AG08395 (cell line): ENCODE measurements at places on chromosomes 4 and X.

DNA sequence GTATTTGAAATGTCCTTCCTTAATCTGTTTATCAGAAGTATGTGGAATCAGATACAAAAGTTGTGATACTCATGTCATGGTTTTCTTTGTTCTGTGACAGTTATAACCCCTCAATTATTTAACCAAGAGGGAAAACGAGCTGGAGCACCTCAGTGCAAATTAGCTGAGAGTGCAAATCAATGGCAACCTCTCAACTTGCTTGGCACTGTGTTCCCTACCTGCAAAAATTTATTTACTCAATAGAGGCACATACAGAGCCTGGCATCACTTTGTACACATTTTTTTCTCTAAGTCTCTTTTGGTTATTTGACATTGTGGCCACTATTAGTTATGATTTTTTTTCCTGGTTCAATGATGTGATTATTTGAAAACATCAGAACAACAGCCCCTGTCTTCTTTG lies 186.2 kb downstream of the STIM2 start:
- no peak for DNase-seq

DNA sequence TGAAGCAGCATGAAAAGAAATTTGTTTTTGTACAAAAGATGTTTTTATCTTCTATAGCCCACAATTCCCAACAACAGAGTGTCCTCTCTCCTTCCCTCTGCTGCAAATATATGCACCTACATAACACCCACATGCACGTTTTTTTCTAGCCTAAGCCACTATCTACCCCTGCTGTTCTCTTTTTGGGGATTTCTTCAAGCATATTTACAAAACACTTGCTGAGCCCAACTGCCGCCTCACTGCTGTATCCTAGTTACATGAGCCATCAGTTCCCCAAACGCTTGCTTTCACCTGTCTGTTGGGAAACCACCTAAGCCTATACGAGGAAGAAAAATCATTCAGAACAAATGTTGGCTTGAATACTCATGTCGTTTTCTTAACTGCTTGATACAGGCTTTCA lies 127.2 kb downstream of the CHRNA9 start:
- no peak for DNase-seq

GRCh38 chr4:62717154-62717553 lies 1517.0 kb downstream of the ADGRL3 start:
- no peak for DNase-seq

- DNase-seq, result no peak
Measured at GRCh38 chrX:3476973-3477372, 130.5 kb upstream of the MXRA5 start.

DNA sequence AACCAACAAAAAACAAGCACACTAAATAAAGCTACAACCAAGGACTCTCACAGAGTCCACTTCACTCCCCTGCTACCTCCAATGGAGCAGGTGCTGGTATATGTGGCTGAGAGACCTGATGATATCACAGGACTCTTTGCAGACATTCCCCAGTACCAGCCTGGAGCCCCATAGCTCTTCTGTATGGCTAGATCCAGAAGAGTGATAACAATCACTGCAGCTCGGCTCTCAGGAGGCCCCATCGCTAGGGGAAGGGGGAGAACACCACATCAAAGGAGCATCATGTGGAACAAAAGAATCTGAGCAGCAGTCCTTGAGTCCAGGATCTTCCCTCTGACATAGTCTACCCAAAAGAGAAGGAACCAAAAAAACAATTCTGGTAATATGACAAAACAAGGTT lies 237.1 kb upstream of the TLL1 start:
- DNase-seq, result no peak

DNA sequence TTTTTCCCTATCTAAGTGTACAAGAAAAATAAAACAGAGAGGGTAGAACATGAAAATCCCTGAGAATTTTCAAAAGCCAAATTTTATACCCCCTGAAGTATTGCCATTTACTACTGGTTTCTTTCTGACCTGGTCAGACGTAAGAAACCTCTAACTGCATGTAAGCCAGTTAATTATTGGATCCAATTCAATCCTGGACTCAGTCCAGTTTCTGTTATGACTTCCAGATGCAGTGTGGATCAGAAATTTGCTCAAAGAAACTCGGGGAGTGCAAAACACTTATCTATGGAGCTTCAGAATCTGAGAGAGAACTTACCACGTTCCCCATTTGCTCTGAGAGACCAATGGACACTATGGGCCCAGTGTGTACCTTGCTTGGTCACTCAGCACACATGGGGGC lies 383.5 kb downstream of the KLHL4 start:
- DNase-seq, result no peak

GRCh38 chr4:125306533-125306932 lies 8.2 kb upstream of the FAT4 start:
- no peak for DNase-seq

DNA sequence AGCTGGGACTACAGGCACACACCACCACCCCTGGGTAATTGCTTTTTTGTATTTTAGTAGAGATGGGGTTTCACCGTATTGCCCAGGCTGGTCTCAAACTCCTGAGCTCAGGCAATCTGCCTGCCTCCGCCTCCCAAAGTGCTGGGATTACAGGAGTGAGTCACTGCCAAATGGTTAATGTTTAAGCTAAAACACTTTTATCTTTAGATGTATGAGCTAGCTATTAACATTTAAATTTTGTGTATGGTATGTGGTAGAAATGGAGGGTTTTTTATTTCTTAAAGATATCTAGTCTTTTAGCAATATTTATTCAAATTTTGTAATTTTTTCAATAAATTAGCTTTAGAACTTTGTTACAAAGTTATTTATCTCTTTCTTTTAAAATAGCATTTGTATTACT lies 1659.8 kb upstream of the ADGRL3 start:
- no peak for DNase-seq

DNA sequence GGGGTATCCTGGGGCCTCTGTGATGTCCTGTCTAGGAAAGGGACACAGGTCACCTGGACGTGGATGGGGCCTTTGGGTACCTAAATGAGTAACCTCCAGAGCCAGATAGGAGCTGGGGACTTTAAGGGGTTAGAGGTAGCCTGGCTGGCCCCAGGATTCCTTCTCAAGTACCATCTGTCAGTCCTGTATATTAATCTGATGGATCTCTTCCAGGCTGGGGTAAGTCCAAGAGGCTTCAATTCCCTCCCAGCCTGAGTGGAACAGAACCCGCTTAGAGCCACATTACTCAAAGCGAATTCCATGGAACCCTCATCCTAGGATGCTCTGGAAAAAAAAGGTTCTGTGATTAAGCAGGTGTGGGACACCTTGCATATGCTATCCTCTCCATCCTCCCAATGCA lies 24.8 kb upstream of the MAP3K15 start:
- DNase-seq, result no peak

DNA sequence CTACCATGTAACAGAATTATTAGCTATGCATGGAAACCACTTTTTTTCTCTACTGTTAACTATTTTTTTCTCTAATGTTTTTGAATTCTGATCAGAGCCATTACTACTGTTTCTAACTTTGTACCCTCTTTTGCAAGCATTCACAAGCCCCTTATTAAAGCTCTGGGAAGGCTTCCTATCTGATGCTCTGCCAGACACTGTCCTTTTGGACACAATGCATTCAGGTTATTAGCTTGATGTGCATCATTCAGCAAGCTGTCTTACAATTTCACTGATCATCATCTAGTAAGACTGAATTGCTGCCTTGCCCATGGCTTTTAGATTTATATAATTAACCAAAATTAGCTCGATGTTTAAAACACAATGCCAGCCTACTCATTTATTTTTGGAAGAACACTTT lies 155.1 kb downstream of the NR3C2 start:
- no peak for DNase-seq

GRCh38 chr4:32658019-32658418 lies 1937.8 kb downstream of the PCDH7 start:
- DNase-seq, result no peak

DNA sequence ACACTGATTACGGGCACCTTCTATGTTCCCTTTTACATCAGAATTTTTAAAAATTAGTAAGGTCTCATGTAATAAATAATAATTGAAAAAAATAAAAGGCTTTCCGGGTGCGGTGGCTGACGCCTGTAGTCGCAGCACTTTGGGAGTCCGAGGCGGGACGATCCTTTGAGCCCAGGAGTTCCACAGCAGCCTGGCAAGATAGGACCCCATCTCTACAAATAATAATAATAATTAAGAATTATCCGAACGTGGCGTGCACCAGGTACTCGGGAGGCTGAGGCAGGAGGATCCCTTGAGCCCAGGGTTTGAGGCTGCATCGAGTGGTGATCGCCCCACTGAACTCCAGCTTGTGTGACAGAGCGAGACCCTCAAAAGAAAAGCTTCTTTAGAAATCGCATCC lies 771 bp upstream of the LAMTOR3 start:
- no peak for DNase-seq

GRCh38 chrX:100747090-100747489 lies 15.2 kb upstream of the SYTL4 start:
- no peak for DNase-seq

- no peak for DNase-seq
Measured at GRCh38 chr4:171834640-171835039, 21.4 kb downstream of the GALNTL6 start.

DNA sequence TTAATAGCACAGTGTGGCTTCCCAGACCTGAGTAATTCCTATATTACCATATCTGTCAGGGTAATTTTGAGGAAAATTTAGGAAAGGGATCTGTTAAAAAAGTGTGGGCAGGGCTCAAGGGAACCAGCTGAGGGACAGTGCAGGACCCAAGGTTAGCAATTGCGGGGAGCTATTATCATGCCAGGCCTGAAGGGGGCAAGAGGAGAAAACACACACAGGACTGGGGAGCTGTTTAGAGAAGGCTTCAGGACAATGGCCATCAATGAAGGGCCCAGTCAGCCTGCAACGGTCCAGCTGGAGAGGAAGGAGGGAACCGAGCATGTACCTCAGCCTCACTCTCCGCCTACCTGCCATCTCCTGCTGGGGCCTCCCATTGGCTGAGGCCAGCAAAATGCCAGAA lies 19.0 kb upstream of the NHS start:
- DNase-seq, result no peak
